Left hindlimb (tissue), 1 donor: ENCODE measurements at places on chromosomes 12 and 14.

DNA sequence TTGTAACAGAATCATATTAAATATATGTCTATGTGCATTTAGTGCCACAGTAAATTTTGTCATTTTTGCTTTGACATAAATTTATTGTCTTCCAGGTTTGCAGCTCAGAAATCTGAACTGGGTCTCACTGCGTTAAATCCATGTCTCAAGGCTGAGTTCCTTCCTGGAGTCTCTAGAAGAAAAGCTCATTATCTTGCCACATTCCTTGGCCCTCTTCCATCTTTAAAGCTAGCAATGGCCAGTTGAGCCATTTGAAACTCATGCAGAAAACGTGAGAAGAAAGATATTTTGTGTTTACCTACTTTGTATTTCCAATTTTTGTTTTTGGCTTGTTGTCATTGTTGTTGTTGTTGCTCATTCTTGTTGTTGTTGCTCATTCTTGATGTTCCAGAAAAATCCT lies 10.7 kb downstream of the PRH1 start:
- no peak for DNase-seq

DNA sequence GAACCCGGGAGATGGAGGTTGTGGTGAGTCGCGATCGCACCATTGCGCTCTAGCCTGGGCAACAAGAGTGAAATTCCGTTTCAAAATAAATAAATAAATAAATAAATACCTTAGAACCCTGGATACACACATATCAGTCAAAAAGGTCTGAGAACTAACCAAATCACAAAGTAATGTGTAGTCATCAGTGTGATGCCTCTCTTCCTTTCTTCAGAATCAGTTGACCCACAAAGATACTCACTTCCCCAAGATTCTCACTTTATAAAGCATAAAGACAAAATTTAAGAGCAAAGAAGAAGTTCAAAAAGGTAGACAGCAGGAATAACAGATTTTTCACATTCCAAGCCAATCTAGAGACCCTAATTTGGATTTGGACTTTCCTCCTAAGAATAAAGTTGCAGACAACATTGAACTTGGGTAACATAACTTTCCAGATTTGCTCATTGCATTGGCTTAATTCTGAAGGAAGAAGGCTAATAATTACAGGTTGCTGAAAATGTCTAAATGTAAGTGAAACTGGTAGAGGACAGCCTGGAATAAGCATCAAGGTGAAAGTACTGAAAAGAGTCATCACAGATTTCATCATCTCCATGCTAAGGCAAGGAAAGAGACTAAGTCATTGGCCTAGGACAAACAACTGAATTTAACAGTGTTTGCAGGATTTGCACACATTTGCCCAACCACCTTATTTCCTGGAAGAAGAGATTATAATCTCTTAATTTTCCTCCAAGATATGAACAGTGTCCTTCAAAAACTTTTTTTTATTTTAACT lies 17.4 kb downstream of the TMED10 start:
- DNase-seq: no peak

DNA sequence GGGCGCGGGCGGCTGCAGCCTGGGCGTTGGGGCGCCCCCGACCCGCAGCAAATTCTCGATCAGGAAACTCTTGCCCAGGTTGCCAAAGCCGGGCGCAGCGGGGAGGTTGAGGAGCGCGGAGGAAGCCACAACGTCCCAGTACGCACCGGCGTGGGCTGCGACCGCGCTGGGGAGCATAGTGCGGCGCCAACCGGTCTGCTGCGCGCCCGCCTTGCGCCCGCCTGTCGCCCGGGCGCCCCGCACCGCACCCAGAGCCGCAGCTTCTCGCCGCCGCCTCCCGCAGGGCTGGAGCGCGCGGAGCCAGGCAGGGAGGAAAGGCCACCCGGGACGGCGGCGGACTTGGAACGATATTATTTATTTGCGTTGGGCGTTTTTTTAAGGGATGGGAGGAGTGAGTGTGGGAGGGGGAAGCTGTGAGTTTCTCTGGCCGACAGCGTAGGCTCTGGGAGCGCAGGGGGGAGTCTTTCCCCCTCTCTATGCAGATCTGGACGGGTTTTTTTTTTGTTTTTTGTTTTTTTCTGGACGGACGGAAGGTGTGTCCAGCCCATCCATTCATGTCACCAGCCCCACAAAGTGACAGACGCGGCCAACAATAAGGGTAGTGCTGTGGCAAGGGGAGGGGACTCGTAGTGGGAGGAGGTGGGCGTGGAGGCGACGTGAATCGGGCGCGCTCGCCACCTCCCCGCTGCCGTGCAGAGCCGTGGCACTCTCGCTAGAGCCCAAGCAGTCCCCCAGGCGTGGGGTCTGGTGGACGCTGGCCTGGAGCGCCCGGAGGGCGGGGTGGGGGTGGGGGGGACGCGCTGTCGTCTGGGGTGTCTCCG lies at the start of gene DBX2:
TSS of gene DBX2 (minus strand) at position 349 of the 821 bp plus-strand sequence. CDS start at position 177, 172 bp downstream.
- peak; percentile 53 for DNase-seq

- no peak for DNase-seq
Observed at GRCh38 chr12:63931703-63932102, 87.2 kb downstream of the SRGAP1 start.

GRCh38 chr14:88322504-88323085 lies 474 bp downstream of the KCNK10 start:
- DNase-seq: no peak

GRCh38 chr12:93918262-93918661 lies 230.1 kb upstream of the PLXNC1 start:
- DNase-seq: peak; percentile 48

DNA sequence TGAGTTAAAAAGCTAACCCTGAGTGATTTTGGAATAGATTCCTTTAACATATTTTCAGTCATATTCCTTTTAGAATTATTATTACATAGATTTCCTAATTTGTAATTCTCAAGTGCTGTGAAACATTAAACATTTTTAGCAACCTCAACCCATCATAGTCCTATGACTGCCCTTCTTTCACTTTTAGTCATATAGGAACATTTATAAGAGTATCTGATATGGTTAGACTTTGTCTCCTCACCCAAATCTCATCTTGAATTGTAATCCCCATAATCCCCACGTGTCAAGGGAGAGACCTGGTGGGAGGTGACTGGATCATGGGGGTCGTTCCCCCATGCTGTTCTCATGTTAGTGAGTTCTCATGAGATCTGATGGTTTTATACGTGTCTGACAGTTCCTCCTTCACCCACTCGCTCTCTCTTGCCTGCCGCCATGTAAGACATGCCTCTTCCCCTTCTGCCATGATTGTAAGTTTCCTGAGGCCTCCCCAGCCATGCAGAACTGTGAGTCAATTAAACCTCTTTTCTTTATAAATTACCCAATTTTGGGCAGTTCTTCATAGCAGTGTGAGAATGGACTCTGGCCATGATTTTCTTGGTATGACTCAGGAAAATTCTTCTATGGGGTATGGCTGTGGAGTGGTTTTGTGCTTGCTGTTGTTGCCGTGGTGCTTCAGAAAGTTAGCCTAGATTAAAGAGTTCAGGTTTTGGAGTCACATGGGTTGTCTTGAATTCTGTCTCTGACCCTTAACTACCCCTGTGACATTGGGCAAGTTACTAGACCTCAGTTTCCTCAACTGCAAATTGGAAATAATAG lies 83.9 kb downstream of the FUT8 start:
- no peak for DNase-seq

GRCh38 chr12:92425165-92425564 lies 277.6 kb upstream of the PLEKHG7 start:
- no peak for DNase-seq

- no peak for DNase-seq
Observed at GRCh38 chr12:64392221-64392620, 1.7 kb upstream of the C12orf56 start.

- DNase-seq: no peak
Observed at GRCh38 chr12:7075518-7075917, 15.0 kb downstream of the C1S start.

DNA sequence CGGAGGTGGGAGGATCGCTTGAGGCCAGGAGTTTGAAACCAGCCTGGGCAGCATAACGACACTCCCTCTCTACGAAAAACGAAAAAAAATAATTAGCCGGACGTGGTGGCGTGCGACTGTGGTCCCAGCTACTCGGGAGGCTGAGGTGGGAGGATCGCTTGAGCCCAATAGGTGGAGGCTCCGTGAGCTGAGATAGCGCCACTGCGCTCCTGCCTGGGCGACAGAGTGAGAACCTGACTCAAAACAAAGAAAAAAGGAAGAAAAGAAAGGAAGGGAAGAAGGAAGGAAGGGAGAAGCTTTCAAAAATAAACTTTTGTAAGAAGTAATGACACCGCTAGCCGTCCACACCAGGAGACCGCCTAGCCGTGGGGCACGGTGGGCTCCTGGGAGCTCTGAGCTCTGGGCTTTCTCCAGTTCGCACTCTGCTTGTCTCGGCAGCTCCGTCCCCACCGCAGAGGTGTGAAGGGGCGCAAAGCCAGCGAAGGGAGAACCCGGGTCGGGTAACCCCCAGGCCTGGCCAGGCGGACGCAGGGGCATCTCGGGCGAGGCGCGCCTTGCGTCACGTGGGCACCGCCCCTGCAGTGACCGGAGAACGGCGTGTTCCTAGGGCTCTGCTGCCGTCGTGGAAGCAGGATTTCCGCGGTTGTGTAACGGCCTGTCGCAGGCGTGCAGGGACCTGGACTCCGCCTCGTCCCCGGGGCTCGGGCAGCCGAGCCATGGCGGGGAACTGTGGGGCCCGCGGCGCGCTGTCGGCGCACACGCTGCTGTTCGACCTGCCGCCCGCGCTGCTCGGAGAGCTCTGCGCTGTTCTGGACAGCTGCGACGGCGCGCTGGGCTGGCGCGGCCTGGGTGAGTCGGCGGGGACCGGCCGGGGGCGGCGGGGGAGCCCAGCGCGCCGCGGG lies at the start of gene IRAK3:
TSS of gene IRAK3 (plus strand) at position 631 of the 902 bp plus-strand sequence. CDS start at position 717, 86 bp downstream.
- peak; percentile 78 for DNase-seq
